ENCODE measurements at places on chromosomes 11 and 22. TPM values are rescaled to one million over a fixed set of nuclear protein-coding genes. Genes with fewer than 3 reads are reported as not detected.

Gene FZD4
- 0.17 TPM for total RNA-seq

Gene ART1
- not detected for total RNA-seq

DNA sequence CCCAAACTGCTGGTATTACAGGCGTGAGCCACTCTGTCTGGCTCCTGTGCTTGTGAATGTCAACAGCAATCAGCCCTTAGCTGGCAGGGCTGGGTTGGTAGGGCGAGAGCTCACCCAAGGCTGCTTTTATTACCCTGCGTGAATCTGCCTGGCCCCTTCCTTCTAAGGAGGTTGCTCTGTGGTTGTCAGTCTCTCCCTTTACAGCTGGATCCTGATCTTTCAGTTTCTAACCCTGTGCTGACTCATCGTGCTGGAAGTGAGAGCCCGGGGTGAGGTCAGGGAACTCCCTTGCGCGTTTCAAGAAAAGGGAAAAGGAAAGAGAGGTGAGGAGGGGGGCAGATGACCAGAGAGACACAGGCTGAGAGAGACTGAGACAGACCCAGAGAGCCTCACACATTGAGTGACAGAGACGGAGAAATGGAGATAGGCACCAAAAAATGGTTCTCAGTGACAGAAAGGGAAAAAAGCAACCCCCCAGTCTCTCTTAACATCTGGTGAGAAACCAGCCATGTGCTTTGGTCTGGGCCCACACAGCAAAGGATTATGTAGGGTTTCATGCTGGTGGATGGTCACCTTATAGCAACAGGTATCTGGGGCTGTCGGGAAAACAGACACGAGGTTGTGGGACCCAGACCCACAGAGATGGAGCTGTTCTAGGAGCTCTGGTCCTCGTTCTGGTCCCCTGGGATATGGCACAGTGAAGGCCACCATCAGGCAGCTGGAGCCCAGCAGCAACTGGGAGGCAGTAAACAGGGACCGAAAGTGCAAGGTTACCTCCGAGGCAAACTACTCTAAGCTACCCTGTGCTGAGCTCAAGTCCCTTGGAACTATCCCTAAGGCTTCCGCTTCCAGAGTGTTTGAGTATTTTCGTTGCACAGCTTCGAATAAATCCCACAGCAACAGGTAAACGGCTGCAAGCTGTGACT, 2.5 kb downstream of the TCN2 start:
- DNase-seq, result peak; percentile 89

- DNase-seq, result no peak
Observed at GRCh38 chr11:44624761-44625221, 59.3 kb downstream of the CD82 start.

Gene P2RX6
- total RNA-seq, result 8.6 TPM

Gene JAML
- not detected for total RNA-seq

Gene KCNK7
- not detected for total RNA-seq

Gene TYR
- not detected for total RNA-seq

- no peak for DNase-seq
Observed at GRCh38 chr11:74870485-74870884, 78.4 kb downstream of the XRRA1 start.

- peak; percentile 26 for DNase-seq
Observed at GRCh38 chr11:24585192-24585591, 88.3 kb downstream of the LUZP2 start.

DNA sequence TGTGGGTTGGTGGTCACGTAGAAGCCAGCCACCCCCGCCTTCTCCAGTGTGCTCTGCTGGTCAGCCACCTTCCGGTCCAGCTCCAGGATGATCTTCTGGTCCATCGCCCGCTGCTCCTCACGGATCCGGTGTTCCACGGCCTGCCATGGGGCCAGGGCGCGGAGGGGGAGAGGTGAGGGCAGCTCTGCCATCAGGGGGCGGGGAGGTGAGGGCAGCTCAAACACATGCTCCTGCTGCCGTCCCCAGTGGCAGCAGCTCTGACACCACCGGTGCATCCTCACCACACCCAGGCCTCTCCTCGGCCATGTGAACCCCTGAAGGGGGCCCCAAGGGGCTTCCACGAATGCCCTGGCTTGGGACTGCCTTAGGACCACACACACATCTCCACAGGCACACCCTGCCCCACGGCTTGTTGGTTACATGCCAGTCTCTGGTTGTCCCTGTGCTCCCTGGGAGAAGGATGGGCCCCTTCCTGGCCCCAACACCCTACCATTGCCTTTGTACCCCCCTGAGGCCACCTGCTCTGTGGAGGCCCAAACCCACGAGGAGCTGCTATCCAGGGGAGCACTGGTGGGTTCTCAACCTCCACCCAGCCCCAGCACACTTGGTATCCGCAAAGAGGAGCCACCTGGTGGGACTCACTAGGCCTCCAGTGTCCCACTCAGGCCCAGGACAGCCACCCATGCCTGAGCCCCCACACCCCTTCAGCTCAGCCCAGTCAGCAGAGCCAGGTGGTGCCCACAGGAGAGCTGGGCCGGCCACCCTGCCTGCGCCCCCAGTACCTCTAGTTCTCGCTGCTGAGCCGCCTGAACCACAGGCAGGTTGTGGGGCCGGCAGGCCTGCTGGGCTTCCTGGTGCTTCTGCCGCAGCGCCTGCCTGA, 4.3 kb downstream of the DGCR6L start:
- no peak for DNase-seq

DNA sequence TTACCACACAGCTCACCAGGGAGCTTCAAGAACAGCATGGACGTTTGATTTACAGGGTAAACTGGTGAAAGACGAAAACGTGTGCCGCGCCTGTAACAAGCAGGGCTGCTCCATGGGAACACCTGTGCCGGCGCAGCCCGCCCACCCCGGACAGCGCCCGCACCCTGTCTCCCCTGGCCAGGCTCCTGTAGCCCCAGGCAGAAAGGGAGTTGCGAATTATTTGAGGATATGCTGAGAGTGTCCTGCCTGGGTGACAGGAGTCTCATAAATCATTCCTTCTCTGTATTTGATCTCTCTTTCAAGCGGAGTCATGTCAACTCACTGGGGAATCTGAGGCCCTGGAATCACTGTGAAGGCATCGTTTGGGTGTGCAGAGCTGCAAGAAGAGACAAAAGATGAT, 804.3 kb downstream of the OPCML start:
- DNase-seq, result no peak

Gene LSP1
- total RNA-seq, result not detected

Gene KRTAP5-10
- total RNA-seq, result not detected

GRCh38 chr11:128728767-128729587, 35.1 kb downstream of the FLI1 start:
- no peak for DNase-seq

- no peak for DNase-seq
Observed at GRCh38 chr11:80441821-80442220, 1001.0 kb upstream of the TENM4 start.

Gene SMIM35
- not detected for total RNA-seq

- no peak for DNase-seq
Observed at GRCh38 chr11:3095712-3096361, 38.6 kb upstream of the CARS1 start.

- no peak for DNase-seq
Observed at GRCh38 chr22:48301421-48301820, 1526.3 kb downstream of the BRD1 start.

DNA sequence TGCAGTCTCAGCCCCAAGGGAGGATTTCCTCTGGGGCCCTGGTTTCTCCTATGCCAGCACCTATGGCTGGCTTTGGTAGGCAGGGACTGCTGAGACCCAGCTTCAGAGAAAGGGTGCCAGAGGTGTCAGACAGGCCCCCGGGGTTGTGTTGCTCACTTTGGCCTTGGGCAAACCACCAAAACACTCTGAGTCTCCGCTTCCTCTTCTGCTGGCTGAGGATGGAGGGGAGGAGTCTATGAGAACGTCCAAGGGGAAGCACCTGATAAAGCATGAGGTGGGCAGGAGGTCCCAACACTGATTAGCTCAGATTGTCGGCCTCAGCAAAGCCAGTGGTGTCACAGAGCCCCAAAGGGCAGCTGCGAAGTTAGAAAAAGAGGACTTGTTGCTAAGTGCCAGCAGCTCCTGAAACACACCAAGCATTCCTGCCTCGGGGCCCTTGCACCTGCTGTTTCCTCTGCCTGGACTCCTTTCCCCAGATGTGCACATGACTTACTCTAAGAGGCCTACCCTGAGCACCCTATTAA, 10.5 kb downstream of the SMTNL1 start:
- no peak for DNase-seq

- DNase-seq, result no peak
Observed at GRCh38 chr11:126355926-126356897, 726 bp downstream of the ST3GAL4 start.

Gene CARNS1
- 0.03 TPM for total RNA-seq

Gene ACTN3
- total RNA-seq, result not detected

- DNase-seq, result peak; percentile 67
Observed at GRCh38 chr22:28019360-28019759, 100.3 kb upstream of the PITPNB start.

- no peak for DNase-seq
Observed at GRCh38 chr11:36131721-36132397, 157.4 kb downstream of the COMMD9 start.

Gene KRTAP5-1
- not detected for total RNA-seq

DNA sequence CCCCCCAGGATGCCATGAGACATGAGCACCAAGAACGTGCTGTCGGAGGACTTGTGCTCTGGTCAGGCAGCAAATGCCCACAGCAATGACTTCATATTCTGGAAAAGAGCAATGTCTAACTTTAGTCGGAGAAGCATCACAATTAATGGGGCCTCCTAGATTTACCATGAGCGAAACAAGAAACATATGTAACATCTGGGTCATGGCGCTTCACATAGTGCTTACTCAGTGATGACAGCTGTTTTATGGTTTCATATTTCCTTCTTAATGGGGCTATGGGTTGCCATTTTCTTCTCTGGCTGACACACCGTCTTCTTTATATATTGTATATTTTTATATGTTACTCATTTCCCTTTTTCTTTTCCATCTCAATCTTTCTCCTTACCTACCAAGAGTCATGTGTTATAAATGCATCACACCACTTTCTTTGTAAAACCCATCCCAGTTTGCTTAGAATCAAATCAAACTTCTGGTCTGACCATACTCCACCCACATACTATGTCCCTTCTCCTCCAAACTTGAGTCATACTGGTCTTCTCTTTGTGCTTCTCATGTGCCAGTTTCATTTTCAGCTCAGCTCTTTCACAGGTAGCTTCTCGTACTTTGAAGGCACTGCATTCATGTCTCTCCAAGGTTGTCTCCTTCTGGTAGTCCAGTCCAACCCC, 9.4 kb upstream of the CASP12 start:
- no peak for DNase-seq

DNA sequence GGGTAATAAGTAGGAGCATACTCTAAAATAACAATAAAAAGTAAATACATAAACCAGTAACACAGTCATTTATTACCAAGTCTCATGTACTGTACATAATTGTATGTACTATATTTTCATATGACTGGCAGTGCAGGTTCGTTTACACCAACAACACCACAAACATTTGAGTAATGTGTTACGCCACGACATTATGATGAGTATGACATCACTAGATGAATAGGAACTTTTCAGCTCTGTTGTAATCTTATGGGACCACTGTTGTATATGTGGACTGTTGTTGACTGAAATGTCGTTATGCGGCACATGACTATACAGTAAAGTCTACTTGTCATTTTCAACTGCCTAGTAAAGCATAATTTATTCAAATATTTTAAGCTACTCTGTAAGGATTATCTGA, 18.6 kb downstream of the KIF18A start:
- DNase-seq, result no peak

GRCh38 chr11:129354691-129355090, 21.0 kb upstream of the BARX2 start:
- DNase-seq, result no peak

DNA sequence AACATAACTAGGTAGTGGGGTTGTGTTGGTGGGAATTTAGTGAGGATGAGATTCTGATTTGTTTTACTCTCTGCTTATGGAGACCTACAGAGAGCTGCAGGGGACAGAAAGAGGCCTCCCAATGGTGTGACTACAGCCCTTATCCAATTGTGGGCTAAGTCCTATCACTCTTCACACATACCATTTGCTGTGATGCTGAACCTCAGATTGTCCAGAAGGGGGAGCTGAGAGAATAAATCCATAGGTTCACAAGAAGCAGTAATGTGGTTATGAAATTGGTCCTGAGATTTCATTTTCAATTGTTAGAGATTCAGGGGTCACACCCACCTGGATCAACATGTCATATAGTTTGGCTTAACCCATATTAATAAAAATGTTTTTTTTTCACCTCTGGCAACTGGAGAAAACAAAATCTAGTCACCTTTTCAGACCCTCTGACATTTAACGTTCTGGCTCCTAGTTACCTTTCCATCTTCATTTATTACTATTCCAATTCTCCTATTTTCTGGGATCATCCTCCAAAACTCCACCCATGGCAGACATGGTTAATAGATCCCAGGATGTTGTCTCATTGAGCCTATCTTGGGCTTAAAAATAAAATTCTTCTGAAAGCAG, 53.3 kb upstream of the PTPN5 start:
- peak; percentile 29 for DNase-seq

DNA sequence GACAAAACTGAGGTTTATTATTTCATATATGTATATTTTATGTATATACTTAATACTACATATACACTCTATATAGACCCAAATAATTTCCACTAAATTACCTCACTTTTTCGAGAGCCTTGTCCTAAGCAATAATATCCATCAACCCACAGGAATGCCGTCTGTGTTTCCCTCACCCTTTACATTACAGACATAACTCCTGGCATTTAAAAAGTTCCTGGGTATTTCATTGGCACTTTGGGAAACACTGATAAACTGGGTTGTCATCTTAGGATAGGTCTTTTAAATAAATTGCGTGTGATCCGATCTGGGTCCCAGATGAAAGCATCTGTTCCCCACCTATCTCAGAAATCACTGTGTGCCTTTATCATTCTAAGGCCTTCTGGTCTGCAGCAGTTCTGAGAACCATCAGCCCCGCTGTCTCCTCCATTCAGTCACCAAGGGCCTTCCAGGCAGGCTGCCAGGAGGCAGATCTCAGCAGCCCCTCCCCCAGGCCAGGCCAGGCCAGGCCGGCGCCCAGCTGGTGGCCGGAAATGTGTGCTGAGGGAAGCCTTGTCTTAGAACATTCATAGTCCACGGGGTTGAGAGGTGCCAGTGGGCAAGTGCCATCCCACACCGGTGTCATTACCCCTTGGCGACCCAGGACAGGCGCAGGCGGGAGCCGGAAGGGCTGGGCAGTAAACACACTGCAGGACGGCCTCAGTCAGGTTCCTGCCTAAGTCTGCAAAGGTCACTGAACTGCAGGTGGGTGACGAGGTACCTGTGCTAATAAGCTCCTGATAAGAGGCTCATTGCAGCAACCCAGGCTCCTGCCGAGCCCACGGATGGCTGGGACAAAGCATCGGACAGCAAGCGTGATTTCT, 3.3 kb downstream of the FGF19 start:
- no peak for DNase-seq

GRCh38 chr11:45423036-45423435, 136.9 kb upstream of the SYT13 start:
- no peak for DNase-seq

Gene MIOX
- 1.9 TPM for total RNA-seq

- DNase-seq, result peak; percentile 90
Observed at GRCh38 chr11:69644071-69644961, 3.4 kb downstream of the CCND1 start.

DNA sequence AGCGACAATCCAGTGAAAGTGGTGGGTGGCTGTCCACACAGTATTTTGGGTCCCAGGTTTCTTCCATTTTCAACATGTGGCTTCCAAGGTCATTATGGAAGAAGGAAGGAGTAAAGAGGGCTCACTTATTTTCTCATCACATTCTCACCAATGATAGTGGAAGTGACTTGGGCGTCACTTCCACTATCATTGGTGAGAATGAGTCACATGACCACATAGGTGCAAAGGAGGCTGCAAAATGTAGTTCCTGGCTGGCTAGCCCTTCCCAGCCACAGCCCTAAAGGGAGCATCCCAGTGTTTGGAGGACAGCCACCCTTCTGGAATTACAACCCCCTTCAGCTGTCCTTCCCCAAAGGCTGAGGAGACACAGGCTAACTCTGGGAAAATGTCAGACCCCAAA, 95.6 kb downstream of the TSPAN18 start:
- no peak for DNase-seq

Gene OR52H1
- total RNA-seq, result not detected
